Left renal pelvis (tissue), 4 donors: ENCODE measurements at places on chromosomes 12 and 14.

DNA sequence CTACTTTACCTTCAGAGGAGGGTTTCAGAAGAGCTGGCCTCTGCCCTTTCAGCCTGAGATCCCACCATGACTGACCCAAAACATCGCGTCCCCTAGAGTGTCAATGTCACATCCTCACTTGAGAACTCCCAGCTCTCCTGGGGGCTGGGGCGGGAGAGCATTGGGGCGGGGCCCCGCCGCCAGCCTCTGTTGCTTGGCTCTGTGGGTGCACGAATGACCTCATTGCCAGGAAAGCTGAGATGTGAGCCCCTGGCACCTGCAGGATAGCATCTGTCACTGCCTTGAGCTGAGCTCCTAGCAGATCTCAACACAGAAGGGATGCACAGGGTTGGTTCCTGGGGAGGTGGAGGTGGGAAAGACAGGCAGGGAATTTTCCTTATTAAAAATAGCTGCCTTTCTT is 20.6 kb upstream of the MYL2 start:
- DNase-seq: no peak

DNA sequence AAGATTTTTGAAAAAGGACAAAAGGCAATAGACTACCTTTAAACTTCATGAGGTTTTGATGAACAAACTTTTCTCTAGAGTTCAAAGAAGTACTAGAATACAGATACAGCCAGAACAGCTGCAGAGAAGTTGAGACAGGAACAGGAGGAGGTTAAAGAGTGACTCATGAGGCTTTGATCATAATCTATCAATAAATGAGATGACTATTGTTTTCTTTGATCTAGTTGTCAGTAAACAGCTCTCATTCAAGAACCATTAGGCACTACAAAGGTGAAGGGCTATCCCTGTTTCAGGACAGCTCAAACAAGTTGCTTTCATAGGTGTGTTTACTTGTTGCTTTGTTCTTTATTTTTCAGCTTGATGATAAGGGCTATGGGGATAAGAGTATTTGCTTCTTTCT is 2.4 kb downstream of the WASHC3 start:
- DNase-seq: no peak

GRCh38 chr14:23654231-23654630 is 18.1 kb downstream of the DHRS2 start:
- DNase-seq: no peak

GRCh38 chr12:98151984-98152383 is 363.4 kb upstream of the TMPO start:
- DNase-seq: no peak

DNA sequence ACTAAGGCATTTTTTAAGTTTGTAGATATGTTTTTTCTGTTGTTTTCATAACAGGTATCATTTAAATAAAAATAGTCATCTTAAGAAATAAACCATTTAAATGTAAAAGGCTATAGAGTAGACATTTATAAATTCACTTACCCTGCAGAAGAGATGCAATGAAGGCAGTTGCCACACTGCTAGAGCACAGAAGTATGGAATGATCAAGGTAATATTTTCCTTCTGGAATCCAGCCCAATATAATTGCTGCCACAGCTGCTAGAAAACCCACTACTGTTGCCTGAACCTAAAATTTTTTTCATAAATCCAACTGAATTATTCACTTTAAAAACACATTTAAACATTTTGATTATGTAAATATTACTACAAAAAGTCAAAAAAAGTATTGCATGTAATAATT is 69.2 kb downstream of the SLC41A2 start:
- DNase-seq: no peak

- DNase-seq: no peak
Measured at GRCh38 chr14:41297576-41298327, 308.9 kb upstream of the LRFN5 start.
